HAP-1 (cell line): ENCODE measurements at places on chromosomes 7 and 10.

DNA sequence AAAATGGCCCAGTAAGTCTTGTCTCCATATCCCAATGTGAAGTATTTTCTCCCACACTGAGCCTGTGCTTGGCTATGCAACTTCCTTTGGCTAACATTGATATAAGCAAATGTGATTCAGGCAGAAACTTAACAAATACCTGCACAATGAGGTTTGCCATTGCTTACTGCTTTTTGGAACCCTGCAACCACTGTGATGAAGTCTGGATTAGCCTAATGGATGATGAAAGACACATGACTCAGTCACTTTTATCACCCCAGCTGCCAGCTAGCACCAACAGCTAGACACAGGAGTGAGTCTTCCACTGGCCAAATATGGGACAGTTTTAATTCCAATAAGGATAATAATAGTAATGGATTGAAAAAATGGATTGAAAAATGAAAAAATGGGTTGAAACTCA is 854.5 kb downstream of the GRM8 start:
- DNase-seq, result no peak

- DNase-seq, result no peak
Measured at GRCh38 chr10:108904163-108904838, 1019.0 kb downstream of the XPNPEP1 start.

- DNase-seq, result no peak
Measured at GRCh38 chr10:43125881-43126731, 12.1 kb upstream of the CSGALNACT2 start.

DNA sequence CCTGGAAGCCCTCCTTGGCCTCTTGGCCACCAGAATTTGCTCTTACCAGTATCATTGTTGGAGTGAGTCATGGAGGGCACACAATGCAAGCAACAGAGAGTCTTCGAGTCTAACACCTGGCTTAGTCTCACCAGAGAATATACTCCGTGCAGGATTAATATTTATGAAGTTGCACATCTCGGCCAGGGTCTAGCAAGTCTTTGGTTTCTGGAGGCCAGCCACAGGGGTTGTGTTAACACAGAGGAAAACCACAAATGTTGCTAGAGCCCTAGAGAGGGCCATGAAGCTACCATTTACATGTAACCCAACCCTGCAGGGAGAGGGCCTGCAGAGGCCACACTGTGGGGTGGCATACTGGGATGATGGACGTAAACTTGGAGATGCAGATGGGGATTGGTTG is 71.8 kb downstream of the MTPN start:
- DNase-seq, result no peak

DNA sequence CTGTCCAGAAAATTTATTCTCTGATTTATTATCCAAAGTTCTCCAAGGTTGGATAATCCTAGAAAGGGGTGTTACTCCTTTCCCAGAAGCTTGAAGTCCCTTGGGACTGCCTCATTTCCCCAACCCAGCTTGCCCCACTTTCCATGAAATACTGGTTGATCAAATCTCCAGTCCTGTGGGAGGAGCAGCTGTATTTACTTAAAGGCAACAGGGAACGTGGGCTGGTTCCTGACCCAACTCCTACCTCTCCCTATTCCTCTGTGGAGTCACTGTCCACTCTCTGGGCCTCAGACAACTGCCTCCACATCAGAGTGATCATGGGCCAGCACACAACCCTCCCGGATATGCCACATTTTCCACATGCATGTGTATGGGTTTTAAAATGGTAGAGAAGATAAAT is 166.2 kb upstream of the PRR15 start:
- no peak for DNase-seq

DNA sequence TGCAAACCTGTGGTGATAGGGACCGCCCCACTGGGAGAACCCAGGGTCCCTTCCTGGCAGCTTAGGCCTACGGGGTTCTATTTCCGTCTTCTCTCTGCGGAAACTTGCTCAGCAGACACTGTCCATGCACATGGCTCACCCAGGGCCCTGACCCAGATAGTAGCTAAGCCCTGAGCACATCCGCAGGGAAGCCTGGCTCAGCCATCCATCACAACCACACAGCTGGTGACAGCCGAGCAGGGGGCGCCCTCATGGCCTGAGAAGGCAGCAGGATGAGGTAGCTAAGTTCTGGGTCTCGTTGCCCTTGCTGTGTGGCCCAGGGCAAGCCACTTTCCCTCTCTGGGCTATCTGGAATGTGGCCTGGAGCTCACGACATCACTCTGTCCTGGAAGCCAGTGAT is 23.3 kb downstream of the NPTX2 start:
- no peak for DNase-seq

GRCh38 chr10:13707156-13707881 is 120.6 kb downstream of the PRPF18 start:
- DNase-seq, result no peak
